ENCODE measurements at places on chromosomes 1 and 21.
A peak's percentile ranks its signal among the peaks of the same experiment; 100 is the strongest.

GRCh38 chr1:171420810-171421209 is 64.5 kb upstream of the PRRC2C start:
- no peak for DNase-seq

DNA sequence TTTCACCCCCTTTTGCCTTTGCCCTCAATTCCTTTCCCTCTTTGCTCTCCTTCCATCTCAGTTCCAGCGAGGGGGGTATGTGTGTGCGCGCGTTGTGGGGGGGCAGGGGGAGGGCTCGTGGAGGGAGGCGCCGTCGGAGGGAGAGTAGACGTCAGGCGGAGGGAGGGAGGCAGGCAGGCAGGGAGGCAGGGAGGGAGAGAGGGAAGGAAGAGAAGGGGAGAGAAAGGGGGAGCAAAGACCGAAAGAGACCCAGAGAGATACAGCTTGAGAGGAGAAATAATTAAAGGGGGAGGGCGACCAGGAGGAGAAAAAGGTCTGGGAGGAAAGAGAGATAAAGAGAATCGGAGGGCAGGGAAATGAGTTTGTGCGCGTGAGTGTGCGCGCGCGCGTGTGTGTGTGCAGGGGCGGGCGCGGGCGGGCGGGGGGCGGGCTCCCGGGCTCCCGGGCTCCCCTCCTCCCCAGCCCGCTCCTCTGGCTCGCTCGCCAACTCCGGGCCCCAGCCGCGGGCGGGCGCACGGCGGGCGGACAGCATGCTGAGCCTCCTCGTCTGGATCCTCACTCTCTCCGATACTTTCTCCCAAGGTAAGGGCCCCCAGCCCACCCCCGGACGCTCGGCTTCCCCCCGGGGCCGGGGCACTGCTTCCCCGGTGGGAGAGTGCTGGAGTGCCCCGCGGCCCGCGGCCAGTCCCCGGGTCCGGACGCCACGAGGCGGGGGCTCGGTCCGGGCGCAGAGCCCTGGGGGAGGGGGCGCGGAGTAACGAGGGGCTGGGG is at the start of gene KIRREL1:
Gene KIRREL1 (plus strand): TSS at position 499 of the 771 bp plus-strand sequence. CDS start 32 bp downstream, at position 531.
- DNase-seq, result no peak

- no peak for DNase-seq
Observed at GRCh38 chr1:41541592-41541952, 57.1 kb upstream of the EDN2 start.

DNA sequence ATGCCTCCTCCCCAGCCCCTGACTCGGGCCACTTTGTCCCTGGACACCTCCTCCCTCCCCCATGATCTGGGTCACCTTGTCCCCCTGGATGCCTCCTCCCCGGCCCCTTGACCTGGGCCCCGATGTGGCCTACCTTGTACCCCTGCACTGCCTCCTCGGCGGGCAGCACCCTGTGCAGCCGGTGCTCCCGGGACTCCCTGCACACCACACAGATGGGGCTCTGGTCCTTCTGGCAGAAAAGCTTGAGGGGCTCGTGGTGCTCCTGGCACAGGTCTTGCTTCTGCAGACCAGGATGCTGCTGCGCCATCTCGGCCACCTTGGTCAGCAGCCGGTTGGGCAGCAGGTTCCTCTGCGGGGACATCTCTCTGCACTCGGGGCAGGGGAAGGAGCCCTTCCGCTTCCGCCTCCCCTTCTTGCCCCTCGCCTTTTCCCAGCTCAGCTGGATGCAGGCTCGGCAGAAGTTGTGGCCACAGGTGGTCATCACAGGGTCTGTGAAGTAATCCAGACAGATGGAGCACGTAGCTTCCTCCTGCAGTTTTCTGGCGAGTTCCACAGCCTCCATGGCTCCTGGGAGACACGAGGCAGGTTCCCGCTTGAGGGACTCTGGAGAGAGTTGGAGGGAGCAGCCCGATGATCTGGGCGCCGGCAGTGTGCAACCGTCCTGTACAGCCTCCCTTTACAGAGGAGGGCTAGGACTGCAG is 2.0 kb downstream of the TRIM17 start:
- DNase-seq, result no peak

DNA sequence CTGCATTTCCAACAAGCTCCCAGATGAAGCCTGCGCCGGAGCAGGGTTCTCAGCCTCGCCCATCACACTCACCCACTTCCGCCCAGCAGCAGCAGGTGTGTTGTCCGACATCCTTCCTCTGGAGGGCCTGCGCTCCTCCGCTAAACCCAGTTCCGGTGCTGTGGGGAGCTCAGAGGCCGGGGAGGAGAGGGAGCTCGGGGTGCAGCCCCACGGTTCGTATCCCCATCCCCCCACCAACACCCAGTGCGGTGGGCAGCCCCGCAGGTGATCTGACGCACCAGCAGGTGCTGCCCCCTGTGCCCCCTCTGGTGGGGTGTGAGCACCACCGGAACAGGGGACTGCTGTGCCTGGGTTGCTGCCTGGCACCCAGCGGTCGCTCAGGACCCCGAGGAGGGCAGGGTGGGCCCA is 3.4 kb upstream of the PEX10 start:
- DNase-seq, result no peak

DNA sequence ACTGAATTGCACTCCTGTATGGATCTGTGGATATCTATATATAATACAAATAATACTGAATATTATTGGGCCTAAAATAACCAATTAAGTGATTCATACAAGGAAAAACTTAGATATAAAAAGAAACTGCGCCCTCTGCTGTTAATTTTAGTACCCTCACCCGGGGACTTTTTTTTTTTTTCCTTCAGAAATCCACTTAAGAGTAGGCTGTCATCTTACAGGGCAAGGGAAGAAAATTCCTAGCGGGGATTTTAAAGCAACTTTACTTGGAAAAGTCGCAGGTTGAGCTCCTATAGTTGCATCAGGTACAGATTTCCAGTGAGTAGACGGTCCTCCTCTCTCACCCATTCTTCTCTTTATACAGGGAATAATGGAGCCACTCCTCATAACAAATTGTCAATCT is 1.3 kb downstream of the NTNG1 start:
- peak; percentile 65 for DNase-seq

- DNase-seq, result no peak
Observed at GRCh38 chr1:183577897-183578465, 12.3 kb downstream of the NCF2 start.

DNA sequence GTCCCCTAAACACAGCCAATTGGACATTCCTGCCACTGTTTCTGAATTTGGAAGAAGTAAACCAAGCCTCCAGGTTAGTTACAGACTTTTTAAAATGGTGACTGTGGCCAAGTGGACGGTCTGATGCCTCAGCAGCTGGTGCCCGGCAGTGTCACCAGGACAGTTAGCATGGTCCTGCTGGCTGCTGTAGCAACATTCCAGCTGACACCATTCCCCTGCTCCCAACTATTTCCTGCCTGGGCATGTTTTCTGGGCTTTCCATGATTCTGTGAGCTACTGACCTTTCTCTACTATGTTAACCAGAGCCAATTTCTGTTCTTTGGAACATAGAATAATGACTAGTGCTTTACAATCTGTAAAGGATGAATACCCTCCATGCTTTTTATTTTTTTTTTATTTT is 95.0 kb downstream of the TLR5 start:
- no peak for DNase-seq

DNA sequence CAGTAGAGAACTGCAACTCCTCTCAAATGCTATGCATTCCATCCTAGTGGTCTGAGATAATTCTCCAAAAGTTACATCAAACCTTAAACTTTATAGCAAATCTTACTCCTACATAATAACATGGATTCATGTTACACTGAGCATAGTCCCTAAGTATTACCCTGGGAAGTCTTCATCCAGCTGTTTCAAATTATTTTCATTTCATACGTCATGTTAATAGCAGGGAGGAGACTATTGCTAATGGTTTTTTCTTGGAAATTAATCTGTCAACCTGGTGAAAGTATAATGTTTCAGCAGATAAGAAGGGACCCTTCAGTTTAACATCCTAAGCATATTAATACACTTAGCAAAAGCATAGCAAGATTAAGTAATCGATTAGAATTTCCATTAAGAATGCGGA is 318.1 kb downstream of the USP25 start:
- peak; percentile 69 for DNase-seq

DNA sequence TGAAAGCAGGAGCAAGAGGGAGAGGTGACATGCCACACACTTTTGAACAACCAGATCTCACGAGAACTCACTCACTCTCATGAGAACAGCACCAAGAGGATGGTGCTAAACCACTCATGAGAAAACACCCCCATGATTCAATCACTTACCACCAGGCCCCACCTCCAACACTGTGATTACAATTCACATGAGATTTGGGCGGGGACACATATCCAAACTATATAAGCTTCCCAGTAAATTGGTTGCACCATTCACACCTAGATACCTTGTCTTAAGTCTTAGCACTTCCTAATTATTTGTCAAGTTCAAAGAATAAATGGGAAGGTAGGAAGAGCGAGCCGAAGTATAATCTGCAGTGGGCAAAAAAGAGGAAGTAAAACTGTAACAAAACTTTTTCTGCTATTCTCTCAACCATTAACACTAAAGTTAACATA is 34.3 kb downstream of the AMY1C start:
- DNase-seq, result no peak

DNA sequence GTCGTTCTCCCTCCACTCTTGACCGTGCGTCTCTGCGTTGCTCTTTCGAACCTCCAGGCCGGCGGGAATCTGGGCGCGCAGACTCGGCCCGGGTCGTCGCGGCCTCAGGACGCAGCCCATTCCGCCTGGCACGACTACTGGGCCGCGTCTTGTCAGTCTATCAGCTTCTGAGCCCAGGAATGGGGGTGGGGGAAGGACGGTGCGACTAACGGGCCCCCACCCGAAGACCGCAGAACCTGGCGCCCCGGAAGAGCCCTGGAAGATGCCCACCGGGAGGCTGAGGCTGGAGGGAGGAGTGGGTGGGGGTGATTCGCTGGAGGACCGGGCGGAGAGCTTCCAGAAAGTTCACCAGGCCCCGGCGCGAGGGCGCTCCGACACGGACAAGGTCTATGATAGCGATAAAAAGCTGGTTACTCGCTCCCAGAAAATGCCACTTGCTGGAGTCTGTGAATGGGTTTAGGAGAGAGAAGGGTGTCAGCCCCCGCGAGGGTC is 1.7 kb upstream of the DMRTA2 start:
- DNase-seq, result no peak

DNA sequence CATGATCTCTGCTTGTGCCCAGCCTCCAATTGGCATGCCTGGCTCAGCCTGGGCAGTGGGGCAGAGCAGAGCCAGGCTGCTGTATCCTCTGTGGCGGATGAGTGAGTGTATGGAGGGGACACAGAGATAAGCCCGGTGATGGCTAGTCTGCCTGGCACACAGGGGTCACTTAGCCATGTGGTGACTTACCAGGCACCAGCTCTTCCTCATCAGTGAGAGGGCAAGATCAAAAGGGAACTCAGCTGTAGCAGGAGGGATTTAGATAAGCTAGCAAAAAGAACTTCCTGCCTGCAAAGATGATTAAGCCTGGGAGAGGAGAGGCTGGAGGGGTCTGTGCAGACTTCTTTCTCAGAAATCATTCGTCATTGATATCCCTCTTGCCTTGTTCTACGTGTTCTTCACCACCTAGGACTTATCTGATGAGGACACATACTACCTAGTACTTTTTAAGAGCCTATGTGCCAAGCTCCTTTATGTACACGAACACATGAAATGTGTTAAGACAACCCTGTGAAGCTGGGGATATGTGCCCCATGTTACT is 7.9 kb downstream of the KIF21B start:
- no peak for DNase-seq

- no peak for DNase-seq
Observed at GRCh38 chr1:215079456-215079855, 3.1 kb upstream of the KCNK2 start.

- no peak for DNase-seq
Observed at GRCh38 chr1:205680073-205680851, at the start of gene SLC45A3. Gene SLC45A3 (minus strand): TSS chr1:205680509. CDS start chr1:205664656, 15,853 bp downstream.

- DNase-seq, result no peak
Observed at GRCh38 chr1:181759481-181759880, 276.2 kb downstream of the CACNA1E start.

- no peak for DNase-seq
Observed at GRCh38 chr1:118881751-118882150, 106.4 kb downstream of the TBX15 start.

DNA sequence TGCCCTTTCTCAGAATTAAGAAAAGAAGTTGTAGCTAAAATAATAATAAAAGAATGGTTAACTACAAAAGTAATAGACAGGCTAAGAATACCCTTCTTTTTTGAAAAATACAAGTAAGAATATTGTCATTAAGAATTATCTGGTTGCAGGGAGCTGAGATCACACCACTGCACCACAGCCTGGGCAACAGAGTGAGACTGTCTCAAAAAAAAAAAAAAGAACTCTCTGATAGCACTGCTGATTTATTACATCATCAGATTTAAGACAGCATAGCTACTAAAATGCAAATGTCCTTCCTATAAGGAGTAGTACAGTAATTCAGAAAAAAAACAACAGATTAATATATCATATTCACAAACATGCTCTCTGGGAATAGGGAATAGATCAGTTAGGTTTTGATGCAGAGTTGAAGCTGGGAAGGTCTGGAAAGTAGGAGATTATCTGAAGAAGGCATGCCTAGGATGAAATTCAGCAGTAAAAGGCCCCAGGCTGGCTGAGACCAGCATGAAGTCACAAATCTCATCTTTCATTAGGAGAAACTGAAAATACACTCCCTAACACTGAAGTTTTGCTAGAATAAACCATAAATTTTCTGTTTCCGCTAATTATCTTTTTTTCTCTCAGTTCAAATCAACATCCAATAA is 30.7 kb upstream of the ANGPTL1 start:
- DNase-seq, result no peak

DNA sequence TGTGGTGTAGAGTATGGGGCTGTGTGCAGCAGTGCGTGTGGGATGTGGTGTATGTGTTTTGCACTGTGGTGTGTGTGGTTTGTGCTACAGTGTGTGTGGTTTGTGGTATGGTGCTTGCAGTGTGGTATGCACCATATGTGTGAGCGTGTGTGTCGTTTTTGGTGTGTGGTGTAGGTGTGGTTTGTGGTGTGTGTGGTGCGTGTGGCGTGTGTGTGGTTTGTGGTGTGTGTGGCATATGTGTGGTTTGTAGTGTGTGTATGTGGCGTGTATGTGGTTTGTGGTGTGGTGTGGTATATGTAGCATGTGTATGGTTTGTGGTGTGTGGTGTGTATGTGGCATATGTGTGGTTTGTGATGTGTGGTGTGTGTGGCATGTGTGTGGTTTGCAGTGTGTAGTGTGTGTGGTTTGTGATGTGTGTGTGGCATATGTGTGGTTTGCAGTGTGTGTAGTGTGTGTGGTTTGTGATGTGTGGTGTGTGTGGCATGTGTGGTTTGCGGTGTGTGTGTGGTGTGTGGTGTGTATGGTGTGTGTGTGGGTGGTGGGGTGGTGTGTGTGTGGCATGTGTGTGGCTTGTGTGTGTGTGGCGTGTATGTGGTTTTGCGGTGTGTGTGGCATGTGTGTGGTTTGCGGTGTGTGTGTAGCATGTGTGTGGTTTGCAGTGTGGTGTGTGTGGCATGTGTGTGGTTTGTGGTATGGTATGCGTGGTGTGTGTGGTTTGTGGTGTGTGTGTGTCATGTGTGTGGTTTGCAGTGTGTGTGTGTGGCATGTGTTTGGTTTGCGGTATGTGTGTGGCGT is 53.5 kb upstream of the TRAPPC10 start:
- no peak for DNase-seq
